ENCODE measurements at places on chromosomes 5 and 9. TPM values are rescaled to one million over a fixed set of nuclear protein-coding genes. Genes with fewer than 3 reads are reported as not detected.

The POLR3G gene
- 3.4 TPM for polyA plus RNA-seq

The SPACA9 gene
- 6.5 TPM for polyA plus RNA-seq

The BAAT gene
- polyA plus RNA-seq: not detected

The FOXD4L4 gene
- 0.08 TPM for polyA plus RNA-seq

The PIP5KL1 gene
- 4.8 TPM for polyA plus RNA-seq

The PDCD1LG2 gene
- 0.18 TPM for polyA plus RNA-seq

The RABL6 gene
- 46.5 TPM for polyA plus RNA-seq

The CXCL14 gene
- polyA plus RNA-seq: 199 TPM

The GHR gene
- 1.6 TPM for polyA plus RNA-seq

The MZB1 gene
- polyA plus RNA-seq: 0.67 TPM

The IFNK gene
- polyA plus RNA-seq: not detected

The C5orf46 gene
- not detected for polyA plus RNA-seq

The FOXE1 gene
- 6.5 TPM for polyA plus RNA-seq

The TIMD4 gene
- not detected for polyA plus RNA-seq

The OBP2B gene
- not detected for polyA plus RNA-seq

The RNF224 gene
- 5.5 TPM for polyA plus RNA-seq

The CORO2A gene
- polyA plus RNA-seq: 9.0 TPM

The WDR38 gene
- not detected for polyA plus RNA-seq

The PCDHGB2 gene
- polyA plus RNA-seq: 0.39 TPM

The RNF130 gene
- 6.1 TPM for polyA plus RNA-seq

The CDC20B gene
- not detected for polyA plus RNA-seq

The CCT5 gene
- 186 TPM for polyA plus RNA-seq

The PTCD2 gene
- 3.2 TPM for polyA plus RNA-seq

The TMEM252 gene
- not detected for polyA plus RNA-seq

The ORM2 gene
- polyA plus RNA-seq: 0.12 TPM

The TEK gene
- polyA plus RNA-seq: 0.55 TPM

The C8G gene
- polyA plus RNA-seq: 1.8 TPM

The KIF20A gene
- polyA plus RNA-seq: 9.9 TPM

The PCDHB6 gene
- 0.06 TPM for polyA plus RNA-seq

The SH3TC2 gene
- 1.4 TPM for polyA plus RNA-seq

The SMIM33 gene
- not detected for polyA plus RNA-seq

The CNTNAP3B gene
- polyA plus RNA-seq: 8.8 TPM

The GTF3C5 gene
- polyA plus RNA-seq: 64.0 TPM
